ENCODE measurements at places on chromosomes 6 and 20. TPM values are rescaled to one million over a fixed set of nuclear protein-coding genes. Genes with fewer than 3 reads are reported as not detected.

The B3GAT2 gene
- total RNA-seq, result not detected

The DSN1 gene
- total RNA-seq, result 30.2 TPM

The HLA-DRB5 gene
- total RNA-seq, result 1.7 TPM

The ULBP2 gene
- 1.5 TPM for total RNA-seq

The PSORS1C2 gene
- not detected for total RNA-seq

The MAS1 gene
- total RNA-seq, result not detected

The SCRT2 gene
- total RNA-seq, result not detected

The WRNIP1 gene
- total RNA-seq, result 40.9 TPM

The GLP1R gene
- total RNA-seq, result 2.1 TPM

The ATP6V1G2 gene
- 4.1 TPM for total RNA-seq

The PTCRA gene
- total RNA-seq, result not detected

The SLC22A7 gene
- total RNA-seq, result not detected

The RSPO4 gene
- total RNA-seq, result not detected

The REPS1 gene
- total RNA-seq, result 92.9 TPM

The TNFRSF6B gene
- total RNA-seq, result 1.0 TPM

The SRSF12 gene
- 0.23 TPM for total RNA-seq

The FOXA2 gene
- not detected for total RNA-seq

The ENPP4 gene
- total RNA-seq, result 6.9 TPM

The BPIFB4 gene
- total RNA-seq, result not detected
